ENCODE measurements at places on chromosomes 11 and 22. TPM values are rescaled to one million over a fixed set of nuclear protein-coding genes. Genes with fewer than 3 reads are reported as not detected.

Gene HTR3A
- not detected for total RNA-seq

Gene VPS26B
- 76.3 TPM for total RNA-seq

Gene LMO1
- total RNA-seq: not detected

Gene RBMXL2
- total RNA-seq: not detected

Gene ABTB2
- 0.97 TPM for total RNA-seq

Gene MIEF1
- total RNA-seq: 40.0 TPM

Gene DENND6B
- total RNA-seq: 9.5 TPM

Gene GAL
- not detected for total RNA-seq

Gene RAB3IL1
- 1.6 TPM for total RNA-seq

Gene C11orf86
- total RNA-seq: not detected

Gene PKNOX2
- total RNA-seq: not detected

Gene SCN3B
- total RNA-seq: not detected

Gene SLC17A6
- total RNA-seq: not detected

GRCh38 chr11:8652140-8652539 lies 30.3 kb downstream of the TRIM66 start:
- no peak overlapping the region for H3K4me3 ChIP-seq
- no peak for DNase-seq
- peaks cover 32% of the 10 kb centered on the region for H3K36me3 ChIP-seq
- H3K27ac ChIP-seq: peak overlapping the region; percentile 44
- H3K27me3 ChIP-seq: no peaks in the 10 kb centered on the region

GRCh38 chr11:38788561-38788960 lies 2190.5 kb upstream of the RAG2 start:
- no peaks in the 10 kb centered on the region for H3K27me3 ChIP-seq
- no peak for DNase-seq
- H3K4me3 ChIP-seq: no peak overlapping the region
- no peaks in the 10 kb centered on the region for H3K4me1 ChIP-seq
- no peak overlapping the region for H3K27ac ChIP-seq

DNA sequence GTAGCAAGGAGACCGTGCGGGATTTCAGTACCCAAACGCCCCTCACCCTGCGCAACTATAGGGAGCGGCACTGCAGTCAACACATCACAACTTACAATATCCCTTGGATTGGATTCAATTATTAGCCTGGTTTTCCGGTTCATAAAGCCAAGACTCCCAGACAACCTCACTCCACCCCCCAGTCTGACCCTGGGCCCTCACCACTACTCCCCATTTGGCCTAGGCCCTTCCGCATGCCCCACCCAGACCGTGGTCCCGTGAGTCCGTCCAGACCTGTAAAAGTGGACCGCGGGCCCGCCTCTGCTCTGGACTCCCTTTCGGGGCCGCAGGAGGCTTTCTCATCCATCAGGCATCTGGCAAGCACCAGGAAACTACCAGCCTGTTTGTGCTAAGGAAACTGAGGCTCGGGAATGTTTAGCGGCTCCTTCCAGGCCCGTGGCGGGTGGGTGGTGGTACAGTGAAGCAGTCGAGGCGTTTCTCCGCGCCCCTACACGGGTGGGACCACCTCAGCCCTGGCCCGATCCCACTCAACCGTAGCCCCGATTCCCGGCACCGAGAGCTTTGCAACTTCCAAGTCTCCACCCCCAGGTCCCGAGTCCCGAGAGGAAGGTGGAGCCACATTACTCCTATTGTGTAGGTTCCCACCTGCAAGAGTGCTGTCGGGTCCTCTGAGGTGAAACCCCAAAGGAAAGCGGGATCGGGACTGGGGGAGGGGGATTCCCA lies 679 bp upstream of the DPP3 start:
- peaks cover 20% of the 10 kb centered on the region for H3K4me1 ChIP-seq
- no peaks in the 10 kb centered on the region for H3K27me3 ChIP-seq
- peak overlapping the region; percentile 88 for H3K27ac ChIP-seq

GRCh38 chr22:31921106-31921505 lies 23.2 kb upstream of the YWHAH start:
- no peak for DNase-seq
- H3K27me3 ChIP-seq: peaks cover 17% of the 10 kb centered on the region
- H3K27ac ChIP-seq: no peak overlapping the region

GRCh38 chr22:49431551-49431950 lies 396.1 kb downstream of the BRD1 start:
- no peak overlapping the region for H3K4me3 ChIP-seq
- H3K4me1 ChIP-seq: no peaks in the 10 kb centered on the region
- H3K27ac ChIP-seq: no peak overlapping the region
- no peaks in the 10 kb centered on the region for H3K27me3 ChIP-seq
- H3K36me3 ChIP-seq: no peaks in the 10 kb centered on the region

DNA sequence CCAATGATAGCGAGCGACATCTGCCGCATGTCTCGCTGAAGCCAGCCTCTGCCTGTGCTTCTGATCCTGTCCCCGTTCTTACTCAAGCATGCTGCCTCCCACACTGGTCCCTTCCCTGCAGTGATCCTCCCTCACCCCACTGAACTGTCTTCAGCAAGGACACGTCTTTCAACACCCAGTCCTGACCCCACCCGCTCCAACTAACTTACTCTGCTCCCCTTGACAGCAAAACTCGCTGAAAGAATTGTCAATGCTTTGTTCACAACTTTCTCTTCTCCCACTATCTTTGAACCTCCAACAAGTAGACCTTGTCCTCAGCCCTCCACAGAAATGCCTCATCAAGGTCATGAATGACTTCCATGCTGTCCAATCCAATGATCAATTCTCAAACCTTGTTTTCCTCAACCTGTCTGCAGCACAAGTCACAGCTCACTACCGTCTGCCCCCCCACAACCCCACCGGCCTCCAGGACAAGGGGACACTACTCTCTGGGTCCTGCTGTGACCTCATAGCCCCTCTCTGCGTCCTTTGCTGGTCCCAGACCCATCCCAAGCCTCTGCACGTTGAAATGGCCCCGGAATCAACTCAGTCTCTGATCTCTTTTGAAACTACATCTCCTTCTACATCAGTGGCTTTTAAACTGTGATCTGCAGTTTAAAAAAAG lies 108.0 kb downstream of the MICAL3 start:
- no peak for DNase-seq
- no peaks in the 10 kb centered on the region for H3K36me3 ChIP-seq
- H3K4me1 ChIP-seq: peaks cover 9% of the 10 kb centered on the region
- no peak overlapping the region for H3K27ac ChIP-seq
- H3K4me3 ChIP-seq: no peak overlapping the region

GRCh38 chr11:78586452-78587046 lies 11.9 kb upstream of the NARS2 start:
- H3K36me3 ChIP-seq: peaks cover 8% of the 10 kb centered on the region
- no peak for DNase-seq
- H3K27me3 ChIP-seq: peaks cover 22% of the 10 kb centered on the region
- no peaks in the 10 kb centered on the region for H3K4me1 ChIP-seq
- H3K4me3 ChIP-seq: no peak overlapping the region

DNA sequence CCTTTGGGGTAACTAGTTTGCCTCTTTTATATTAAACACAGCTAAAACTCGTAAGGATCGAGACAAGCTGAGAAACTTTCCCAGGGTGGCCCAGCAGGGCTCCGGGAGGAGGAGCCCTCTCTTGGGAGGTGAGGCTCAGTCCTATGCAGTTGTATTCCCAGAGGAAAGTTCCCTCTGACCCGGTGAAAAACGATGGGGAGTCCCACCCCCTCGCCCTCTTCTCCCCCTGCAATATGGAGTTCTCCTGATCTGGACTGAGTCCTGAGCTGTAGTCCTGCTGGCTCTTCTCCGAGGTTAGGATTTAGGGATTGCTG lies 1.3 kb downstream of the NTM start:
- no peak overlapping the region for H3K4me3 ChIP-seq
- H3K4me1 ChIP-seq: no peaks in the 10 kb centered on the region
- H3K27me3 ChIP-seq: no peaks in the 10 kb centered on the region

DNA sequence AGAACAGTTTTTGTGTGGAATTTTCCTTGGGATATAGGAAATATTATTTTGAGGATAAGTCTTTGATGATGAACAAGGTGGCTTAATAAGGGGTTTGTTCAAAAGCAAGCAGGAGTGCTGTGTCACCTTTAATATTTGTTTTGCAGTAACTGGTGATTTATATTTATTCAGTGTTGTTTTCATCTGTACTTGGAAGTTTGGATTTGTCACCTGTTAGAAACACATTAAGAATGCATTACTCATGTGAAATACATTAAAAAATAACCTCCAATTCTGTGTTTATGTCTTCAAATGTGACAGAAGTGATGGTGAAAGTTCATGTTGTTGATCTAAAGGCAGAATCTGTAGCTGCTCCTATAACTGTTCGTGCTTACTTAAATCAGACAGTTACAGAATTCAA lies 70.5 kb downstream of the DKK3 start:
- no peak overlapping the region for H3K27ac ChIP-seq
- no peaks in the 10 kb centered on the region for H3K27me3 ChIP-seq
- H3K4me1 ChIP-seq: no peaks in the 10 kb centered on the region

GRCh38 chr11:106344394-106344793 lies 266.9 kb downstream of the AASDHPPT start:
- DNase-seq: no peak
- H3K27me3 ChIP-seq: no peaks in the 10 kb centered on the region
- no peak overlapping the region for H3K4me3 ChIP-seq
- H3K27ac ChIP-seq: no peak overlapping the region

DNA sequence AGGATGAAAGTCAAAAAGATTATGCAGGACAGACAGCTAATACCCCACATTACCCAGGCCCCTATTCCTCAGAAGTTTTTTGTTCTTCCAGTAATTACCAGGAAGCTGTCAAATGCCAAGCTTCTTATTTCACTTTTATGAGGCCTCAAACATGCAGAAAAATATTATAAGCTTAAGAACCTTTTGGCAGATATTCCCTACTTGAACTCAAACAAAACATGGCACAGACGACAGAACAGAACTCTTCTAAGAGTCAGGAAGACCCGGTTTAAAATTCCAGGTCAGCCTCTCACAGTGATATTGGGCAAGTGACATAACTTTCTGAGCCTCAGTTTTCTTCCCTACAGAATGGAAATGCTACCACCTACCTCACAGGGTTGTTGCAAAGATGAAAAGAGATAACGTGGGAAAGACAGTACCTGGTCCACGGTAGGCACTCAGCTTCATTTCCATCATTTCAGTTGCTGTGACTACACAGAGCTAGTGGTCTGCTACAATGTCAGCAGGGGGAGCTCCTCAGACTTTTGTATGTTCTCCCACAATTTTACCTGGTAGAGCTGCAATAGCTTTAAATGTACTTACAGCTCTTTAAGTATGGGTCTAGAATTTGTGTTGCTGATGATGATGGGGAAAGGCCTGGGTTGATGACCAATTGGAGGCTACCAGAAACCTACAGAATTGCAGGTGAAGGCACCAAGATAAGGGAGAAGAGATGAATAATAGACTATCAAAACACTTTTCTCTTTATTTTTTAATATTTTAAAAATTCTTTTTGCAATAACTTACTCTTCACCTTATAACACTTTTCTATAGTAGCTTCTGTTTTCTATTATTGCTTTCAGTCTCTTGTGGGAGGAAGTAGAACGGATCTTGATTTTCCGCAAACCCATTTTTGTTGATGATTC lies 98.3 kb upstream of the CHRM4 start:
- no peaks in the 10 kb centered on the region for H3K27me3 ChIP-seq
- peaks cover 9% of the 10 kb centered on the region for H3K4me1 ChIP-seq
- H3K4me3 ChIP-seq: no peak overlapping the region
- H3K36me3 ChIP-seq: peaks cover 3% of the 10 kb centered on the region
- H3K27ac ChIP-seq: no peak overlapping the region

DNA sequence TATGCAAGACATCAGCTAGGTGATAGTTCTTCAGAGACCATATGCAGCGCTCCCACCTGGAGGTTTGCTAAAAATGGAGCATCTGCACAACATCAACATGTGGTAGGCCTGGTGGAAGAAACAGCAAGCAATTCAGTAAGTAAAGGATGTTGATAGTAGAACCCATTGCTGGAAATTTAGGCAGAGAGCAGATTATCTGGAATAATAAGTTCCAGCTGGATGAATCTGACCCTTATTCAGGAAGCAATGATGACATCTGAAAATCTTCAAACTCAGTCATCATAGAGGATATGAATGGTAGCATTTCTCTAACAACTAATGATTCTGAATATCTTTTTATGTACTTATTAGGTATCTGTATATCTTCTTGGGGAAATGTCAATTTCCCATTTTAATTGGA lies 225.2 kb upstream of the ANO3 start:
- no peak overlapping the region for H3K4me3 ChIP-seq
- H3K27ac ChIP-seq: no peak overlapping the region
- no peaks in the 10 kb centered on the region for H3K27me3 ChIP-seq
- no peak for DNase-seq

- H3K4me3 ChIP-seq: no peak overlapping the region
- H3K36me3 ChIP-seq: peaks cover 21% of the 10 kb centered on the region
- DNase-seq: no peak
These were observed 22.4 kb upstream of the CRYBB3 start for GRCh38 chr22:25177226-25177625.

GRCh38 chr11:205221-206001 lies 1.8 kb downstream of the BET1L start:
- no peak for DNase-seq
- H3K36me3 ChIP-seq: peaks cover 11% of the 10 kb centered on the region
- H3K4me1 ChIP-seq: peaks cover 40% of the 10 kb centered on the region
- H3K27ac ChIP-seq: no peak overlapping the region
- no peaks in the 10 kb centered on the region for H3K27me3 ChIP-seq

- H3K36me3 ChIP-seq: peaks cover 20% of the 10 kb centered on the region
- peaks cover 38% of the 10 kb centered on the region for H3K4me1 ChIP-seq
- H3K27ac ChIP-seq: no peak overlapping the region
- H3K27me3 ChIP-seq: peaks cover 17% of the 10 kb centered on the region
- H3K4me3 ChIP-seq: no peak overlapping the region
These were observed 590 bp upstream of the IFITM10 start for GRCh38 chr11:1750840-1751530.

DNA sequence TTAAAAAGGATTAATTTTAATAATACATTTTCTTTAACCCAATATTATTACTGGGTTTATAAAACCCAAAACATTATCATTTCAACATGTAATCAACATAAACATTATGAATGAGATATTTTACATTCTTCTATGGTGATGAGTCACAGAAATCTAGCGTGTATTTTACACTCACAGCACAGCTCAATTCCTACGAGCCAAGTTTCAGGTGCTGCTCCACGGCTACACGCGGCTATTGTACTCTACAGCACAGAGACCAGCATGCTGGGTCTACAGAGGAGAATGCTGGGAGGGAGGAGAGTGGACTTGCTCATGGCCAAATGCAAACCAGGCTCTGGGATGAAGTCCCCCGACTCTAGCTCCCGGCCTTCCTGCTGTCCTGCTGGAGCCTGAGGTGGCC lies 72.0 kb upstream of the LMO1 start:
- no peaks in the 10 kb centered on the region for H3K36me3 ChIP-seq
- H3K27ac ChIP-seq: no peak overlapping the region

DNA sequence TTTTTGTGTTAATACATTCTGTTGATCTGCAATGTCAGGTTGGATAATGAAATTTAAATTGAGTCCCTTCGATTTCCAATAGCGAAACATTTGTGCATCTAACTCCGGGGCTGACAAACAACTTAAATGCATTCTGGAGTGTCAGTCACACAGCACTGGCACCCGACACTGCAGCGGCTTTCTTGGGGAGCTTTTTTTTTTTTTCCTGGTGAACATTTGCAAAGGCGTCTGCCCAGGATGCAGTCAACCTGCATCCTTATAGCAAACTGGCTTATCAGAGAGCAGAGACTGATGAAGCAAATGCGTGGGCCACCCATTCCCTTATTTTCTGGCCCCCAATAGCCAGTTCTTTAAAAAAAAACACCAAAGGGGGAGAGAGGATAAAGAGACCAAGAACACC lies 1167.7 kb downstream of the LRRC4C start:
- H3K36me3 ChIP-seq: no peaks in the 10 kb centered on the region
- DNase-seq: no peak
- H3K27ac ChIP-seq: no peak overlapping the region
- no peak overlapping the region for H3K4me3 ChIP-seq
- peaks cover 6% of the 10 kb centered on the region for H3K4me1 ChIP-seq
- peaks cover 20% of the 10 kb centered on the region for H3K27me3 ChIP-seq
